ENCODE measurements at places on chromosomes 1 and 21.
A peak's percentile ranks its signal among the peaks of the same experiment; 100 is the strongest.

DNA sequence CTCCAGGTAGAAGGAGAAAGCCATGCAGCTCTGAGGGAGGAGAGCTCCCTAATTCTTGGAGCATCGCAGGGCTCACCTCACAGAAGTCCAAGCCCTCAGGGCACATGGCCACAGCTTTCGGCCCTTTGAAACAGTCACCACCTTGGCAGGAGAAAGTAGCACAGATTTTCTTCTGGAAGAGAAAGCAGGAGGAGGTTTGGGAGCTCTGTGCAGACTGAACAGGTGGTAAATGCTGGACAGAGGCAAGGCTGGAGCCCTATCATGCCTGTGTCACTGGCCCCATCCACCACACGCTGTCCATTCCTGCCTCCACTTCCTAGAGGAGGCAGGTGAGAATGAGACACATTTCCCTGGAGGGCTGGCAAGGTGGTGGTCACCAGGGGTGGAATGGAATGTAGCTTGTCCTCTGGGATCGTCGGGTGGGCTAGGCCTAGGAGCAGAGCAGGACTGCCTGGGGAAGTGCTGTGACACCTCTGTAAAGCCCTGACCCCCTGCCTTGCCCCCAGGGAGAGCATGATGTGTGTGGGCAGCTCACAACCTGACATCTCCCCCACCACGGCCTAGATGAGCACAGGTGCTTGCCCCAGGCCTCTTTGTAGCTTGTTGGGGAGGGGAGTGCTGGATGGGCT lies 2.8 kb upstream of the INPP5B start:
- no peak for DNase-seq

GRCh38 chr1:201309416-201309815 lies 26.1 kb downstream of the PKP1 start:
- no peak for DNase-seq

DNA sequence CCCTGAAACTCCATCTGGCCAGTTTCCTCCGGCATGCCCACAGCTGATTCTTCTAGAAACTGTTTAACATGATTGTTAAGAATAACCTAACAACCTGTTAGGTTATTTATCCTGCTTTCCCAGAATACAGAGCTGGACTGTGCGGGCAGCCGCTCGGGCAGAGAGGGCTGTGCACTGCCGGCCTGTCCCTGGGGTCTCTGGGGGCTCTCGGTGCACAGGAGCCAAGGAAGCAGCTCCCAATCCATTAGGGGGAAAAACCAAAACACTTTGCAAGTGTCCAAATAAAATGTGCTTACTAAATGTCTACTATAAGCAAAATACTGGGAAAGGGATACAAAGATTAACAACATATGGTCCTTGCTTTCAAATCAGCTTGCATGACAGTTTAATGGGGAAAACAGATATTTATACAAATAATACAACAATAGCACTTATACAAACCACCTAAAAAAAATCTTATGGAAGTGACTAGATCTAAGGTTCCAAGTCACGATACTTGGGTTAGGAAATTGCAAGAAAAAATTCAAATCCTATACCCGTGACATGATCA lies 50.7 kb downstream of the HLCS start:
- no peak for DNase-seq

DNA sequence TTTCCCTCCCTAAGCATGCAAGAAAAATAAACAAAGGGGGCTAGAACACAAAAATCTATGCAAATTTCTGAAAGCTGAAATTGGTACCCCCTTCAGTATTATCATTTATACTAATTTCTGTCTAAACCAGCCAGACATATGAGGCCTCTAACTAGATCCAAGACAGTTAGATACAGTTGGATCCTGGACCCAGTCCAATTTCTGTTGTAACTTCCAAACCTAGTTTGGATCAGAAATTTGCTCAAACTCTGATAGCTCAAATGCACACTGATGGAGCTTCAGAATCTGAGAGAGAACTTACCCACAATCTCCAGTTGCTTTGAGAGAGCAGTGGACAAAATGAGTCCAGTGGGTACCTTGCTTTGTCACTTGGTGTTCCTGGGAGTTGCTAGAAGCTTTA lies 11.9 kb downstream of the CEP350 start:
- no peak for DNase-seq

- DNase-seq, result no peak
Measured at GRCh38 chr1:11493972-11494655, 15.2 kb downstream of the DISP3 start.

DNA sequence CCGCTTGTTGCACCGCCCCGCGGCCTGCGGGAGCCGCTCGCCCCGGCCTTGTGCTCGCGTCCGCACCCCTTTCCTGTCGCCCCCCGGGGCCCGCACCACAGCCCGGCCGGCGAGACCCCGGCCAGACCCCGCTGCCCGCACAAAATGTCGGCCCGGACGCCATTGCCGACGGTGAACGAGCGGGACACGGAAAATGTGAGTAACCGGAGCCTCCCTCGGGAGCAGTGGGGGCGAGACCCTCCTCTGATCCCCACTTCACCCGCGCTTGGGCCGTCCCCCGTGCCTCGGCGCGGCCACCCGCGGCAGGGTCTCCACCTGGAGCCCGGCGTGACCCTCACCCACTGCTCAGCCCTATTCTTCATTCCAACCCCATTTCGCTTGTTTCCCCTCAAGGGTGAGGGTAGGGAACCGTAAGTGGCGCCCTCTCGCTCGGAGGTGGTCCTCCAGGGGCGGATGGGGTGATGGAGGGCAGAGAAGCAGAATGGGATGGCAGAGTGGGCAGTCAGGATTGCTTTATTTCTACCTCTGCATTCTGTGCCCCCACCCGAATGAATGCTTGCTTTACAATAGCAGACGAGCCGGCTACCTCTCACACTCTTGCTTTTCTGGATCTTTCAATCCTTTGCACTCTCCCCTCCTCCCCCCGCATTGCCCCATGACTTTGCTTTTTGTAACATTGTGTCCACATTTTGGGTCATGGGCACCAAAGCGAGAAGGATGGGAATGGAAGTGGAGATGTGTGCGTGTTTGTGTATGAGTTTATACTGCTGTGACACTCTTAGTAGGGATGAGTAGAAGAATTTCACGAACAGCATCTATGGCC lies 954 bp downstream of the MARK1 start:
- peak; percentile 28 for DNase-seq

GRCh38 chr1:31877544-31877943 lies 60.6 kb downstream of the PTP4A2 start:
- DNase-seq, result no peak

- no peak for DNase-seq
Measured at GRCh38 chr1:225866061-225866837, 15.9 kb downstream of the TMEM63A start.

DNA sequence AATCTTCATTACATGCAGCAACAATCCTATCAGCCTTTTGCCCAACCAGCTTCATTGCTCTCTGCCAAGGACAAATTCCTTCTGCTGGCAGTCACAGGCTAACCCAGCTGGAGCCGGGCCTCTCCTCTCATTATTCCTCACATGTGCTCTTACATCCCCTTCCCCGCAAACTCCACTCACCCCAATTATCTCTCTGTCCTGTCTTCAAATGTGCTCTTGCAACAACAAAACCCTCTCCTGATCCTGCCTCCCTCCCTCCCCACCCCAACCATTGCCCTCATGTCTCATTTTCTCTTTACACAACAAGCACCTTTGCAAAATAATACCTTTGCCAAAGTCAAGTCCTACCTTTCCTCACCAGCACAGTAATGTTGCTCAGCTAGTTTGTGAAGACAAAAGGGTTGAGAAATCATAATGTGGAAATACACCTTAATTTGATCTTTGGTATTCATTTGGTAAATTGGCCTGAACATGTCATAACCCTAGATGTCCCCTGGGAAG lies 36.0 kb upstream of the DHCR24 start:
- no peak for DNase-seq

DNA sequence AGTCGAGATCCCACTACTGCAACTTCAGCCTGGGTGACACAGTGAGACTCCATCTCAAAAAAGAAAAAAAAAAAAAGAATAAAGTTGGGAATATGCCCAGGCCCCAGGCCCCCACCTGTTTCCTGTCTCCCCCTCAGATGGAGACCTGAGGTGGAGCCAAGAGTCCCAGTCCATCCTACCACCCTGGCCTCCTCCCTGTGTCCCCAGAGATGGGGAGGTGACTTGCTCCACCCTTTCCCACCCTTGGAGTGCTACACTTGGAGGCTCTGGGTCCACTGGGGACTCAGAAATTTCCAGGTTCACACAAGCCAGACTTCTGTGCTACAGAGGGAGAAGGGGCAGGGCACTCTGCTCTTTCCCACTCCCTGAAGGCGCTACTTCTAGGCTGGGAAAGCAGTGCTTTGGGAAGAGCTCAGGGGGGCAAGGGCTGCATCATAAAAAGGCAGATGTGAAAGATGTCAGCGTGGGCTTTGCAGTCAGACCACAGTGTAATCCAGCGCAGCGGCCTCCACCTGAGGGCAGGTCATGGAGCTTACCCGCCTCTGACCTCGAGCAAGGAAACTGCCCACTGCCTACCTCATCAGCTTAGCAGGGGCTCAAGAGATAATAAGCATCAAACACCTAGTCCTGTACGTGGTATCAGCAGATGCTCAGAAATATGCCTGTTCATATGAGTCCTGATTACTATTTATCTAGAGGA lies 13.4 kb downstream of the TMEM63A start:
- no peak for DNase-seq

GRCh38 chr1:41898191-41898713 lies 20.5 kb downstream of the HIVEP3 start:
- no peak for DNase-seq

DNA sequence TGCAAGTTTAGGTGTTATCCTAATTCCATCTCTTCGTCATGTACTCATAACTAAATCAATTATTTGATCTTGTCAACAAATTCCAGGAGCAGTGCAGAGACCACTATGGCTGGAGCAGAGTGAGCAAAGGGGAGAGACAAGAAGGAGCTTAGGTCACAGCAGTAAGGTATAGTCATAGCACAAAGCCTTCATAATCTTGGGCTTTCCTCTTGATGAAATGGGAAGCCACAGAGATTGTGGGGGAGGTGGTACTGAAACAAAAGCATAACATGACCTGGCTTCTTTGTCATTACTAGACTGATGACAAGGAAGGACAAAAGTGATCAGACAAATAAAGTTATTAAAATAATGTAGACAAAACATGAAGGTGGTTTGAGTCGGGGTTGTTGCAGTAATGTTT lies 60.1 kb upstream of the PTGS2 start:
- DNase-seq, result no peak

DNA sequence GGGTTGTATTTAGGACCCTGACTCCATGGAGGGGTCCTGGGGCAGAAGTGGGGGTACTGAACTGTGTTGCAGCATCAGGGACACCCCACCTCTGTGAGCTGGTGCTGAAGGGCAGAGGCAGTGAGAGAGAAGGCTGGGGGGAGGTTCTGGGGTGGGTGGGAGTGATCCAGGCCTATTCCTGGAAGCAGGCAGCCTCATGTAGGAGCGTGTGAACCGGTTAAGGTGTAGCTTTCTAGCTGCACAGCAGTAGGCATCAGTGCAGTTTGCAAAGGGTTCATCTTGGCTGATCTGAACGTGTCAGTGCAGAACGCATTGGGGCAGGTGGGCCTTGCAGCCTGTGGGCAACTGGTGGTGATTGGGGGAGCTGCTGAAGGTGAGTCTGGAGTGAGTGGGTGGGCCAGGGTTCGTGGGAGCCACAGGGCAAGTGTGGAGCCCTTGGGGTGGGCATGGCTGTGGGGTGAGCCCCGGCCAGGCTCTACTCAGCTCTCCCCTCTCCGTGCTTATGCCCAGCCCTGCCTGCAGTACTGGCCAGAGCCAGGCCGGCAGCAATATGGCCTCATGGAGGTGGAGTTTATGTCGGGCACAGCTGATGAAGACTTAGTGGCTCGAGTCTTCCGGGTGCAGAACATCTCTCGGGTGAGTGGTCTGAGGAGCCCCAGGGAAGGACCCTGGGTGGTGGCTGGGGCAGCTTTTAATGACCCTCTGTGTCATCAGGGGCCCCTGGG lies 86.7 kb downstream of the PTPRU start:
- DNase-seq, result no peak

DNA sequence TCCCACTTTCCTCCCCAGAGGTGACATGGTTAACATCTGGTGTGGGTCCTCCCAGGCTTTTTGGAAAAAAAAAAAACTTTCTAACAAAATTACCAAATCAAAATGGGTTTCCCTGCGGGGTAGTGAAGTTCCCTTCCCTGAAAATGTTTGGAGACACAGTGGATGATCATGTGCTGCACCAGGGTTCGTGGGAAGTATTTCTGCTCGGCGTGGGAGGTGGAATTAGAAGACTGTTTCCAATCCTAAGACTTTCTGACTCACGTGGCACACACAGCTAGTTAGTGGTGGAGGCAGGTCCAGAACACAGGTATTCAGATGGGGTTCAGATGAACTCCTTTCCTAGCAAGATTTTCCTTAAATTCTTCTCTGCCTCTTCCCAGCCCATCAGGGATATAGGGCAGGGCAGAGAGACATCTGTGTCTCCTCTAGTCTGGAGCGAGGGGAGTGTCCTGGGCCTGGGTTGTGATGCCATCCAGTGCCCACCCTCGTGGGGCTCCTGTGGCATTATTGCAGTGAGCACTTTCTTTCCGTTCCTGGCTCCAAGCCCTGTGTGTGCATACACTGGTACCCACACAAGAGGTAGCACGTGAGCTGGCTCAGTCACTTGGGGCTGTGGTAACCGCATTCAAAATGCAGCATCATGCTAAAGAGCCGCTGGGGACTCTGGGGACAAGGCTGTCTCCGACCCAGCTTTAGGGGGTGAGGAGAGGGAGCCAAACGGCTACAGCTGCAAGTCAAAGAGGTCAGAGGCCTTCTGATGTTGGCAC lies 27.5 kb downstream of the KCNC4 start:
- DNase-seq, result no peak

DNA sequence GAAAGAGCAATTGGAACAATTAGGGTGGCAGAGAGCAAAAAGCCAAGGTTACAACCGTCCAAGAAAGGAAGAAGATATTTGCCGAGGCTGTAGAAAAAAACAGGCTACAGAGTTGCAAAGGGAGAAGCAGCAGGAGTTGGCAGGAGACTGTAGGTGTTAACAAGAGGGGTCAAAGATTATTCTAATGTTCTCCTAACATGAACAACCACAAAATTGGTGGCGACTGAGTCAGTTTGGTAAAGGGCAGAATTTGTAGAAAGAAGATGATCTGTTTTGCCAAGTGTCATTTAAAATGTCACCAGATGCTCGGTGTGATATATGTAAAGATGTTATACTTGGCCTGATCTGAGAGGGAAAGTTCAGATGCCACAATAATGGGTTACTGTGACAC lies 401 bp upstream of the PRUNE1 start:
- no peak for DNase-seq

DNA sequence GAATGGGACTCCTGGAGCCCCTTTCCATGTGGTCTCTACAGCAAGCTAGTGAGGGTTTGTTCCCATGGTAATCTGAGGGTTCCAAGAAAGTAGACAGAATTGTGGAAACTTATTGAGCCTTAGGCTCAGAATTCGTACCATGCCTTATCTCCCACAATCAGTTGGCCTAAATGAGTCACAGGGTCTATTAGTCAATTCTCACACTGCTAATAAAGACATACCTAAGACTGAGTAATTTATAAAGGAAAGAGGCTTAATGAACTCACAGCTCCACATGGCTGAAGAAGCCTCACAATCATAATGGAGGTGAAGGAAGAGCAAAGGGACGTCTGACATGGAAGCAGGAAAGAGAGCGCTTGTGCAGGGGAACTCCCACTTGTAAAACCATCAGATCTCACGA lies 106.6 kb upstream of the CXADR start:
- DNase-seq, result no peak

- DNase-seq, result no peak
Measured at GRCh38 chr1:98662356-98662670, 792 bp downstream of the SNX7 start.

- DNase-seq, result no peak
Measured at GRCh38 chr1:55338448-55338820, 123.3 kb upstream of the USP24 start.
